ENCODE measurements at places on chromosomes 12 and 14.

- no peak for DNase-seq
These were observed 16.7 kb upstream of the GNPNAT1 start for GRCh38 chr14:52808101-52808500.

DNA sequence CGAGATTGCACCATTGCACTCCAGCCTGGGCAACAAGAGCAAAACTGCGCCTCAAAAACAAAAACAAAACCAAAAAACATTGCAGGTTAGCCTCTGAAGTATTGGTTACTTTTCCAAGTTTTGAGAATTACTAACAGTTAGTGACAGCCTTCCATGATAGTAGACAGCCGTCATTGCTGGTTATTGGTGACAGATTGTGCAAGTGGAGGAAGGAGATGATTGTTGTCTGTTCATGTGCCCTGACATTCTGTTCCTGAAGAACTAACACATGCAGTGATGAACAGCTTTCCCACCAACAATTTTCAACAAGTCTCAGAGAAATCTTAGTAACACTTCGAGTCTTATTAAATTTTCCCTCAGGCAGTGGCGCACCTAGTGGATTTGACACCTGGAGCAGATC lies 89.3 kb upstream of the NAP1L1 start:
- no peak for DNase-seq

DNA sequence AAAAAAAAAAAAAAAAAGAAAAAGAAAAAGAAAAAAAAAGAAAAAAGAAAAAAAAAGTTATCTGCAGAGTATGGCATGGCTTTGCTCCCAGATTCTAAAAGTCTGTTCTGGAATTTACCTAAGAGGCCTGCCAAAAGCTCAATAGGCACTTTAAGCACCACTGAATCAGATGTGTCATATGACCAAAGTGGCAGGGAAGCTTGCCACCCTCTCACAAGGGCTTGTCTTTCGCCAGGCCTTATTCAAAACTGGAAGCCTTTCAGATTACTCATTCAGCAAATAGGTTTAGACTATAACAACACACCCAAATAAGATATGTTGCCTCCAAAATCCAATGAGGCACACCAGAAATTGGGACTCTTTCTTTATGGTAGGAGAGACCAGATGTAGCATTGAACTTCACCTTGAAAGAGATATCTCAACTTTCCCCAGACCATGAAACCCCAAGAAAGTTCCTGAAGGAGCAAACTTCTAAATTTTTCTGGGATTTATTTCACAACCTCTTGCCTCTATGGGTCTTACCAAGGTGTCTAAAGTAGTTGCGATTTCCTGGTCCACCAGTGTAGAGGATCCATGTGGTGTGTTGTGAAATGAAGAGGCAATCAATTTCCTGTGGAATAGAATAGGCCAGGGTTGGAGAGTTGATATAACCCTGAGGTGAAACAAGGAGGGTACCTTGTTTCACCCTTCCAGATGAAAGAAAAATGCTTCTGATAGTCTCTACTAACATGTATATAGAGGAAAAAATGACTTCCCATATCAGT lies 218.8 kb downstream of the DAD1 start:
- no peak for DNase-seq

- no peak for DNase-seq
These were observed 270.2 kb downstream of the IPO8 start for GRCh38 chr12:30425445-30425844.

DNA sequence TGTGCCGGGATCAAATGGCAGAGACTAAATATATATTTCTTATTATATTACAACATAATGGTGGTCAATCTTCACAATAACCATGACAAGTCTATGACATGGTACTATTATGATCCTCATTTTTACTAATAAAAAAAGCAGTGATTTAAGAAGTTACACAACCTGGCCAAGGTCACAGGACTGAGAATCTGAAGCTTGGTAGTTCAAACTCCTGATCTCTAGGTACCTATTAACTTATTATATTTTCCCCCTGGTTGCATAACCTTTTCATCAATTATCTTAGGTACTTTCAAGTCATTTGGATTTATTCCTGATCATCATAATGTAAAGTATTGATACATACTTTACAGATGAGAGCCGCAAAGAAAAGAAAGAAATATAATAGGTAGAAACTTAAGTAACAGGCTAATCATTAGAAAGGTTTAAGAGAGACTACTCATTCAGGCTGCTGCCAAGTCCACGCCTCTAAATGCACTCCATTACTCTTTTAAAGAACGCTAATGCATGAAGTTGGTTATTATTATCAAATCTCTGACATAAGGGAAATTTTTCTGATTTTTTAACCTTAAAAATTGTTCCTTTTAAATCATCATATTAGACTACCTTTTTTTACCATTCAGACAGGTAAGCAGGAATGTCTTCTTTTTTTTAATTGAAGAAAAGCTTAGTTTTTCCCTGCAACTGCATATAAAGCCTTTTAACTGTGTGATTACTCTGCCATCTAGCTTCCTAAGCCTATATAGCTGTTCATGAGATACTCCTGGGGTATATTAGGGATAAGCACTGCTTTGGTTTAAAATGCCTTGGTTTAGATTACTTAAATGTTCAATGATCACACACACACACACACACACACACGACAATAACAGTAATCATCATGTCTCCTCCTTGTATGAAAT lies 35.6 kb downstream of the RPS29 start:
- DNase-seq = no peak

GRCh38 chr12:43378448-43378847 lies 173.6 kb downstream of the ADAMTS20 start:
- no peak for DNase-seq
